Stimulated activated naive CD8-positive, alpha-beta T cell treated with anti-CD3 and anti-CD28 coated beads, Interleukin-15, amount 100 ng/mL, for 72 hours (primary cell): ENCODE measurements at places on chromosomes 11 and 22.

GRCh38 chr22:23856721-23857605 is 712 bp upstream of the SLC2A11 start:
- DNase-seq, result peak; percentile 41

DNA sequence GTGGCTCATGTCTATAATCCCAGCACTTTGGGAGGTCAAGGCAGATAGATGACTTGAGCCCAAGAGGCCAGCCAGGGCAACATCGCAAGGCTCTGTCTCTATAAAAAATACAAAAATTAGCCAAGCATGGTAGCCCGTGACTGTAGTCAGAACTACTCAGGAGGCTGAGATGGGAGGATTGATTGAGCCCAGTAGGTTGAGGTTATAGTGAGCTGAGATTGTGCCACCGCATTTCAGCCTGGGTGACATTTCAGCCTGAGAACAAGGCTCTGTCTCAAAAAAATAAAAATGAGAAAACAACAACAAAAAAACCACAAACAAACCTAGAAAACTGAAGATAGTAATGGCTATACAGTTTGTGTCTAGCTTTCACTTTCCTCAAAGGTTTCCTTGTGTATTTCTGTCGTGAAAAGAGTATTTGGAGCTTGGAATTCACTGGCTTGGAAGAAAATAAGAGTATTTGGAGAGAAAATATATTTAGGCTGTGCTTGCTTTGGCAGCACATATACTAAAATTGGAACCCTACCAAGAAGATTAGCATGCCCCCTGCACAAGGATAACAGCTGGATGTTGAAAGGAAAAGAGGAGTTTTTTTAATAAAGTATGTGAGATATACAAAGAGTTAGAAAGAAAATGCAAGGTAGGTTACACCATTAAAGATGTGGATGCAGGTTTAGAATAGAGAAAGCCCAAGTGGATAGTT is 3.9 kb upstream of the BIRC3 start:
- no peak for DNase-seq

GRCh38 chr22:43147821-43148220 is 3.5 kb upstream of the TSPO start:
- DNase-seq, result no peak

DNA sequence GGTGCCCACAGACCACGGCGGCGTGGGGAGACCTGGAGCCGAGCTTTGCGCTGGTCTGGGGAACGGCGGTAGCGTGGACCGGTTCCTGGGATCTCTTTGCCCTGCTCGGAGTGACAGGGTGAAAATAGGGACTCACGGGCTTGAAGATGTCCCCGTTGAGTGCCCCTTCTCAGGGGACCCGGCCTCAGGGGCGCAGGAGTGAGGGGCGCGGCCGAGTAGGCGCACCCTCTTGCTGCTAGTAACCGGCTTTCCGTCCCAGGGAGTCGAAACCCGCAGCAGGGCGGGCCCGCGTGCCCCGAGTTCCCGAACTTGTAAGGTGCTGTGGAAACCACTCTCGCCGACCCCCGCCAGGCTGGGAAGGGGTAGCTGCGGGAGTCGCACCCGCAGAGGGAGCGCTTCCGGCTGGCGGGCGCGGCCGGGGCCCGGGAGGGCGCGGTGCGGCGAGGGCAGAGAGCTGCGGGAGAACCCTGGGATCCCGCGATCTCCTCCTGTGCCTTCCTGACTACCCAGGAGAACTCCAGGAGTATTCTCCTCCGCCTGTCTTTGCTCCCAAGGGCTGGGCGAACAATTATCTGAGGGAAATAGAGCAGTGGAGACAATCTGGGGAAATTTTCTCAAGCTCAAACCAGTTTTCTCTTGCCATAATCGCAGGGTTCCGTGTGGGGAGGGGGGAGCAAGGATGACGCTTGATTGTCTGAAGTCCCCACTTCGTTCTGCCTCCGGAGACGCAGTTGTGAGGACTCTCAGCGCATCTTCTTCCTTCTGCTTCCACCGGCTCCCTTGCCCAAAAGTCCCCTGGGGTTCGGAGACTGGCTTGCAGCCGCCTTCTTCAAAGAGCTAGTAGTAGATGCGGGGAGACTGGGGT is 666 bp downstream of the NELL1 start:
- no peak for DNase-seq

DNA sequence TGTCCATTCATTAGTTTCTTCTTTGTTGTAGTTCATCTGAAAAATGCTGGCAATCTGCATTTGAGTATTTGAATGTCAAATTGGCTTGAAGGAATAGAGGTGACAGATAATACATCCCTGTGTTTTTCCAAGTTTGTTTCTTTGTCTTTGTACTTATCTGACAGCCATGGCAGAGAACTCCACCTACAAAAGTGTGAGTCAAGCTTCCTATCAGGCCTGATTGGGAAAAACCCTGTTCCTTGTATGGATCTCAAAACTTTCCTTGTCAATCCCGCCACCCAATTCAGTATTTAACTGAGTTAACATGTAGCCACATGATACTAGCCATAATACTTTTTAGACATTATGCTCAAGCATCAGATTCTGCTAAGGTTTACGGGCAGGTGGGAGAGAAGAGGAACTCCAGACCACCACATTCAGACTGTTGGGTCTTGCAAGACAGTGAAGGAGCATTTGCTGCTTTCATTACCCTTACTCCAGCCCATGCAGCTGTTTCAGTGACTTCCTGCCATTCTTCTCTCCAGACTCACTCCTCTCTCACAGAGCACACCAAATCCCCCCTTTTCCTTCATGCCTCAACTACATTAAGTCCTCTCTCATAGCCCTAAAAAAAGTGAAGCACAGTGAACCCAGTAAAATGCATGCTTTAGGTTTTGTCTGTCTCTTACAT is 65.9 kb downstream of the BLID start:
- DNase-seq, result no peak

GRCh38 chr11:82874646-82875523 is 25.3 kb downstream of the PRCP start:
- no peak for DNase-seq

DNA sequence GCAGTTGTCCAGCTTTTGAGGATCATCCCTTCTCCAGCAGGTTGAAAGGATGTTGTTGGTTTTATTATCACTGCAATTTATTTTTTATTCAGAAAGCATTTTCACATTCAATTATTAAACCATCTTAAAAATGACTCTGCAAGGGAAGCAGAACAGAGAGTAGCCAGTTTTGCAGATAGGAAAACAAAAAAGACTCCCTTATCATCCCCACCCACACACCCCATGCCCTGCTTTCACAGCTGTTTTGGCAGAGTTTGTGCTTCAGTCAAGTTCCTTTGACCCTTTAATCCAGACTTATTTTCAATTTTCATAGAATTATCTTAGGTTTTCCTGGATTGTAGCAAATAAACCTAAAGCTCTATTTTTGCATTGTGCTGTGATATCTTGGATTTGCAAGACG is 44.4 kb downstream of the MUC15 start:
- no peak for DNase-seq
